Stomach (tissue), 19 donors: ENCODE measurements at places on chromosomes 11 and 22. TPM values are rescaled to one million over a fixed set of nuclear protein-coding genes. Genes with fewer than 3 reads are reported as not detected.

GRCh38 chr11:84642500-84642899, 984.6 kb downstream of the DLG2 start:
- no peak for DNase-seq

The OR52W1 gene
- total RNA-seq = not detected

The CFAP300 gene
- total RNA-seq = 2.3 TPM

The RIBC2 gene
- total RNA-seq = 0.55 TPM

The TRIM29 gene
- total RNA-seq = not detected

The CNIH2 gene
- total RNA-seq = not detected

DNA sequence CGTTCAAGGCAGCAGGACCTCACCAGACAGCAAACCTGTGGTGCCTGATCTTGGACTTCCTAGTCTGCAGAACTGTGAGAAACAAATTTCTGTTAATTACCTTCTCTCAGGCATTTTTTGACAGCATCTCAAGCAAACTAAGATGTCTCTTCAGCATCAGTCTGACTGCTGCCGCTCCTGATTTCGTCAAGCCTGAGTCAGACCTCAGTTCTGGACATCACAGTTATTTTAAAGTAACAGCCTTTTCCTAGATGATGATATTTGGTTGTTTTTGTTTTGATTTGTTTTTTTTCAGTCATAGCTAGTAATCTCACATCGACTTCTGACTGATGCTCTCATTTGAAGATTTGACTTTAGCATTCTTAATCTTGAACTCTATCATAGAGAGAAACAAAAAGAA, 71.9 kb downstream of the BLID start:
- DNase-seq = no peak

DNA sequence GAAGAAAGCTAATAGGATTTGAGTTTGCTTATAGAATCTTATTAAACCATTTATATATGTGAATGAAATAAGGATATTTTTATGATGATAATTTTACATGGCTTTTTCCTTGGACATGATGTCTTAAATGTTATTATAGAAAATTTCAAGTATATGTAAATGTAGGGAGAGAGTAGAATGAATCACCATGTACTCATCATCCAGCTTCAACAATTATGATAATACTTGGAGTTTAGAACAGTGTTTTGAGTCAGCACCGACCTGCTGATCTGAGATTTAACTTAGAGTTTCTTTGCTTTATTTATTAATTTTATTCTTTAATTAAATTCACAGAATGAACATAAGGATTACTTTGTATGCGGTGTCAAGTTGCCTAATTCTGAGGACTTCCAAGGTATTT, 193.5 kb downstream of the UVRAG start:
- no peak for DNase-seq

GRCh38 chr22:39994041-39994565, 651 bp upstream of the FAM83F start:
- peak; percentile 67 for DNase-seq

- no peak for DNase-seq
Observed at GRCh38 chr11:75028321-75028720, 39.6 kb downstream of the NEU3 start.

GRCh38 chr11:16793009-16793408, 54.6 kb downstream of the C11orf58 start:
- DNase-seq = no peak

The FADS1 gene
- total RNA-seq = not detected

The RFPL3 gene
- total RNA-seq = not detected

DNA sequence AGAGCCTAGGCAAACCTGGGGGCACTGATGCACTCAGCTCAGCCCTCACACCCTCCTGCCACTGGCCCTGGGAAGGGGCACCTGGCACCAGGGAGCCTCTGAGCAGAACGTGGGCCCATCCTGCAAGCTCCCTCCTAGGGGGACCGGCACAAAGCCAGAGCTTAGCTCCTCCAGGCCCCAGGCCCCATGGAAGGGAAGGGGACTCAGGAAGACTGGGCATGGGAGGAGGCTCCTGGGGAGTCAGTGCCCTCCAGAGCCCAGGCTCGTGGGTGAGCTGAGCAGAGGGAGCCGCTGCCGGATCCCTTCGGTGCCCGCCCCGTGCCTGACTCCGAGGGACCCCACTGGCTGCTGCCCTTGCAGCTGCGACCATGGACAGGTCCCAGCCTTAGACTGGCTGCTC, 28.5 kb downstream of the ADA2 start:
- no peak for DNase-seq

The TEF gene
- 21.0 TPM for total RNA-seq

GRCh38 chr11:124920870-124921609, 2.0 kb downstream of the HEPN1 start:
- DNase-seq = peak; percentile 93

- no peak for DNase-seq
Observed at GRCh38 chr11:86803136-86804045, 3.0 kb downstream of the PRSS23 start.

GRCh38 chr11:63905179-63905578, 11.8 kb downstream of the RCOR2 start:
- DNase-seq = no peak

GRCh38 chr11:46337626-46338345, 9.5 kb upstream of the DGKZ start:
- no peak for DNase-seq

GRCh38 chr11:123570939-123571580, 83.4 kb downstream of the SCN3B start:
- no peak for DNase-seq

- no peak for DNase-seq
Observed at GRCh38 chr11:33564856-33565453, 135.7 kb downstream of the C11orf91 start.

DNA sequence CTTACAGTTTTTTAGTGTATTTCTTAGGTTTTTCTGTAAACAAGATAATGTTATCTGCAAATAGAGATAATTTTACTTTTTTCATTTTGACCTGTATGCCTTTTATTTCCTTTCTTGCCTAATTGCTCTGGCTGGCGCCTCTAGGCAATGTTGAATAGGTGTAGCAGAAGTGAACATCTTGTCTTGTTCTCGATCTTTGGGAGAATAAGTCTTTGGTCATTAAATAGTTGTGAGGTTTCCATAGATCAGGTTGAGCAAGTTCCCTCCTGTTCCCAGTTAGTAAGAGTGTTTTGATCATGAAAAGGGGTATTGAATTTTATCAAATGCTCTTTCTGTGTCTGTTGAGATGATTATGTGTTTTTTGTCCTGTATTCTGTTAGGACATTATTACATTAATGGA, 24.0 kb downstream of the PIH1D2 start:
- no peak for DNase-seq

The DERL3 gene
- 14.0 TPM for total RNA-seq

DNA sequence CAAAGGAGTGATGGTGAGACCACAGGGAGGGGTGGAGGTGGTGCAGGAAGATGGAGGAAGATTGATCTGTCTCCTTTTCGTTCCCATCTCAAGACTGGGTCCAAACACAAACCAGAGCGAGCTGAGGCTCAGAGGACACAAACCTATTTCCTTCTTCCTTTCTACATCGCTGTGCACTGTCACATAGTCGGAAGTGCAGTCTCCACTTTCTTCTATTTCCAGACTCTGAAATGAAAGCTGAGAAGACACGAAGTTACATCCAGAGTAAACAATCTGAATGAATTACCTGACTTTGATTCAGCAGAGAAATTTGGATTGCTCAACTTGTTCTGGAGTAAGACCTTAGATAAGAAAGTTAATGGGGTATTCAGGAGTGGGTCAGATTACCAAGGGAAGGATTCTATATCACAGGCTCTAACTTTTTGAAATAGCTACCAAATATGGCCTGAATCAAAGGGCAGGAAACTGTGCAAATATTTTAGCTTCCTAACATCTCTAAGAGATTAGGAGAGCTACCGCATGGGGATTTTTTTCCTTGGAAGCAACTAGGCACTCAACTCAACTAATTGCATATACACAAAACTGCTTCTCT, 14.4 kb downstream of the OVCH2 start:
- no peak for DNase-seq

The MFNG gene
- 68.4 TPM for total RNA-seq

GRCh38 chr11:33542921-33543320, 157.7 kb downstream of the C11orf91 start:
- DNase-seq = peak; percentile 66

The DBX1 gene
- total RNA-seq = not detected
